Stimulated activated CD4-positive, alpha-beta T cell treated with anti-CD3 and anti-CD28 coated beads, Interleukin-12 subunit alpha, Interleukin-12 subunit beta, amount 100 ng/mL, for 24 hours (primary cell): ENCODE measurements at places on chromosomes 1 and 21.

DNA sequence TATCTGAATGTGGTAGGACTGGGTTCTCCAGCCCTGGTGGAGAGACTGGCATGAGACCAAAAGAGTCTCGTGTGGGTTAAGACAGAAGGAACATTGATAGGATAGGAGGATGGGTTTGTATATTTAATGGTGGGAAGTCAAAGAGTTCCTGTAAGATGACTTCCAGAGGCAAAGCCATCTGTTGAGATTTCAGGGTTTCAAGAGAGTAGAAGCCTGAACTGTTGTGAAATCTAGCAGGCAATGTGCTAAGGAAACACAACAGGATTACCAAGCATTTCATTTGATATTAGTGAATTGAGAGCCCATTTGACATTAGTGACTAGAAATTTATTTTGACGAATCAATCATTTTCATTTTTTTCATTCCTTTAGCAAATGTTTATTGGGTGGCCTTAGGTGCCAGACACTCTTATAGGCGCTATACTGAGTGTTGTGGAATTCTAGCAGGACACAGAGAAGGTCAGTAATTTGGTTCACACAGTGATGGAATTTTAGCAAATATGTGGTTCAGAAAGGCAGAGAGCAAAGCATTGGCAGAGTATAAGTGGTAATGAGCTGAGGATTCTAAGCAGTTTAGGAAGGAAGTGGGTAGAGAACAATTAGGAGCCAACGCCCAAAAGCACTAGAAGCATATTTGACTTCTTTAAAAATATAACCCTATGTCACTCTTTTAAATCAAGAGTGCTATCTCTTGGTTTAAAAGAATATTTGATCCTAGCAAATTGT, 149.3 kb downstream of the AK5 start:
- no peak for DNase-seq

- no peak for DNase-seq
Measured at GRCh38 chr1:203026666-203027663, 674 bp downstream of the PPFIA4 start.

- DNase-seq: peak; percentile 32
Measured at GRCh38 chr21:46457801-46458314, 833 bp upstream of the DIP2A start.

- no peak for DNase-seq
Measured at GRCh38 chr1:41494351-41495209, 10.1 kb upstream of the EDN2 start.

DNA sequence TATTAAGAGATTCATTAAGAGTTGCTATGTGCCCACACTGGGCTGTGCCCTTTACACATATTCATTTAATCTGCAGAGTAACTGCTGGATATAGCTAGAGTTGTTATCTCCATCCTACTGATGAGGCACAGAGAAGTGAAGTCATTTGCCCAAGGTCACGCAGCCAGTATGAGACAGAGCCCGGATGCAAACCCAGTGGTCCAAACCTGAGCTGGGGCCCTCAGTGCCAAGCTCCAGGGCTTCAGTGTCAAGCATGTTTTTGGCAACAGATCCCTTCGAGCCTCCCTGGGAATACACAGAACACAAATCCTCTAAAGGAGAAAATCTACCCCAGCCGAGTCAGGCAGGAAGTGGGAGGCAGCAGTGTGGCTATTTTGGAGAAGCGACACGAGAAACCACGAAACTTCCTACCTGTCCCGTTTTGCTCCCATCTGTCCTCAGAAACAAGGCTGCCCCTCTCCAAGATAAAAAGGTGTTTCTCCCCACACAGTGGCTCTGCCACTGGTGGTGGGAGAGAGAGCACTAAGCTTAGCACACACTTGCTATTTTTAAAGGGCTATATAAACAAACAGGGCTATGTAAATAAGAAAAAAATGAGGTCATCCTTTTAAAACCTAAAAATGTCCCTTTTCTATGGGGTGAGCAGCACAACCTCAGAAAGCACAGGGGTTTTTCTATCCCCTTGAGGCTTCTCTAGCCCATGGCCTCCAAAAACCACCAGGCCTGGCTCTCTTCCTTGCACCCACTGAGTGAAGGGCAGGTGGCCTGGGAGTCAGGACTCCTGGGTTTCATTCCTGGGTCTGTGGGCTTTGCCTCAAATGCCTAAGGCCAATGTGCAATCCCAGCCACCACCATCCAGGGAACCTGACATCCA, 138.6 kb upstream of the EDN2 start:
- DNase-seq: no peak

DNA sequence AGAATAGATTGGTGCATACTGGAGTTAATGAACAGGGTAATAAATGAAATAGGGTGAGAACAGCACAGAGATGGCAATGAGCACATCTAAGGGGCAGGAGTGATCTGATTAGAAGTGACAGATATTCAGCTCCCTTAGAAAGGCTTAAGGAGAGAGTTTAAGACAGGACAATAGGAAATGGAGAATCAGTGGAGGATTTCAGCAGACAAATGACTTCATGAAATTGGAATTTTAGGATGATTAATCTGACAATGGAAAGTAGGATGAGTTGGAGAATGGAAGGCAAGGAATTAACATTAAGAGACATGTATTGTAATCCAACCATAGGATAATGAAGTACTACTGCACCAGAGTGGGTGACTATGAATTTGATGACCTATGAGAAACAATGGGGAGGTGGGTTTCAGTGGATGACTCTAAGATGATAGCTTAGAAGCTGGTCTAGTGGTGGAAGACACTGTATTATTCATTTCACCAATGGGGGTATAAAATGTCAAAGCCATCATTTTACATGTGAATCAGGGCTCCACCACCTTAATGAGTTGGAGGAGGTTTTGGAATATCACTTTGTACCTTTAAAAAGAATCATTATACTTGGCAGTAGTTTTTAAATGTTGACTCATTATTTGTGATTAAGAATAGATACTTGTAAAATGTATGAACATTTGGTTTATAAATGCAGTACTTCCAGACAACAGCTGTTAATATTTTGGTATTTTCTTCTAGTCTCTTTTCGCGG, 139.1 kb downstream of the PLA2G4A start:
- no peak for DNase-seq

DNA sequence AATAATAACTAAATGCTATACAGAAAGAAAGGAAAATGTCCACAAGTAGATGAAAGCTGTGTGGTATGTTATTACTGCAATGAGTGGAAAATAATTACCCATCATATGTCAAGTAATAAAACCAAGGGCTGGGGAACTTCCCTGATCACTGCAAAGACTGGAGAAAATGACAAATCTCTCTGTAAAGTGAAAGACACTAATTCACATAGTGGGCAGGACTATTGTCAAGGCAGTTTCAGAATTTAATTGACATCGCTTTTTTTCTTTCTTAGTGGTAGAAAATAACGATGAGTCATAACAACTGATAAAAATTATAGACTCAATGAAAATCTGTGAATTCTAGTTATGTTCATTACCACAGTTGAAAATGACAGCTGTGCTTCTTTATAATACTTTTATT, 153.7 kb upstream of the ST6GALNAC5 start:
- no peak for DNase-seq

GRCh38 chr1:28193701-28194161, 17.2 kb upstream of the PTAFR start:
- DNase-seq: no peak

- peak; percentile 52 for DNase-seq
Measured at GRCh38 chr21:42463861-42464515, 32.0 kb downstream of the RSPH1 start.

DNA sequence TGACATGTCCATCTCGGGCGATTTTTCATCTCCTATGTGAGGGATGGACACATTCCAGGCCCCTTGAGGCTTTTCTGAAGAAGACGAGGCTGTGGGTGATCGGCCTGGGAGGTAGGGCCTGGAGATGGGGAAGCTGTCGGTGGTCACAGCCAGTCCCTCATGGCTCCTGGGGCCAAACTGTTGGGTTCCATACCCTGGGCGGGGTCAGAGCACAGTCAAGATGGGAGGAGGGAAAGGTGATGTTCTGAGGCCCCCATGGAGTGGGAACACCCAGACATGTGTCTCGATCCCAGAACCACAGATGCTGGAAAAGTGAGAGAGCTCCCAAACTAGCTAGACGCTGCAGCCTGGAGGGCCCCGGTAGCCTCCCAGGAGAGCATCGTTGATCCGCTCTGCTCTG, 157.5 kb upstream of the C1orf174 start:
- DNase-seq: no peak

- DNase-seq: no peak
Measured at GRCh38 chr21:44093761-44094160, 13.4 kb upstream of the PWP2 start.

DNA sequence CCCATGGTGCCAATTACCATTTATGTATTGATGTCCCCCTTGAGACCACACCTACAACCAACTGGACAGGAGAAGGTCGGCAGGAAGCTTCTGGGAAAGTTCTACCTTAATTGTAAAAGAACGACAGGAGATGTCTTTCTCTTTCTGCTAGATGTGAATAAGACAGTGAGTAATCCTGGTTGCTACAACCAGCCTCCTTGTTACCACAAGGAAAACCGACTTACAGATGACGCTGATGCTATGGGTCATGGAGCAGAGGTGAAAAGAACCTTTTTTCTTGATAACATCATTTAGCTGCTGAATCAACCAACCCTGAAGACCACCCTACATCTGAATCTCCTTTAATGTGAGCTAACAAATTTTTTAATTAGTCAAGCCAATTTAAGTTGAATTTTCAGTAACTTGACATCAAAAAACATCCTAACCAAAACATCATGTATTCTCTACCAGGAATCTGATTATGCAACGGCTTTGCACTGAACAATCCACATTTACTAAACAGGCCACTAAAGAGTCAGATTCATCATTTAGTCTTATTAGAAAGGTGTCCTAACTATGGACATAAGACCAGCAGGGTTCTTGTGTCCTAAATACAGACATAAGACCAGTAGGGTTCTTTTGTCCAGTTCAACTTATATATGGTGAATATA, 23.0 kb downstream of the RGS2 start:
- DNase-seq: no peak

DNA sequence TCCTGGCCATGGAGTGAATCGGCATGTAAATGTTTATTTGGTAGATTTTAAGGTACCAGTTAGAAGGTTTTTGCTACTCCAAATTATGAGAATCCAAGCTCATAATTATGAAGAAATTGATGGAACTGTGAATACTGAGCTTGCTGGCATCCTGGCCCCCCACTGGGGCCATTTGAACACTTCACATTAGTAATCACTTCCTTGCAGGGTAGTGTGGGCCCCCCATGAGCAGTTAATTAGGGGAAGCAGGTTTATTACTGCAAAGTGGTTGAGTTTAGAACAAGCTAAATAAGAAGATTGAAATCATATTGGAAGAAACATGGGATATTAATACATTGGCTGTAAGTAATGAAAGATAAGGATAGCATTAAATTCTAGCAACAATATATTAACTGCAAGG, 86.7 kb downstream of the S1PR1 start:
- no peak for DNase-seq
